ENCODE measurements at places on chromosomes 5 and 9. TPM values are rescaled to one million over a fixed set of nuclear protein-coding genes. Genes with fewer than 3 reads are reported as not detected.

DNA sequence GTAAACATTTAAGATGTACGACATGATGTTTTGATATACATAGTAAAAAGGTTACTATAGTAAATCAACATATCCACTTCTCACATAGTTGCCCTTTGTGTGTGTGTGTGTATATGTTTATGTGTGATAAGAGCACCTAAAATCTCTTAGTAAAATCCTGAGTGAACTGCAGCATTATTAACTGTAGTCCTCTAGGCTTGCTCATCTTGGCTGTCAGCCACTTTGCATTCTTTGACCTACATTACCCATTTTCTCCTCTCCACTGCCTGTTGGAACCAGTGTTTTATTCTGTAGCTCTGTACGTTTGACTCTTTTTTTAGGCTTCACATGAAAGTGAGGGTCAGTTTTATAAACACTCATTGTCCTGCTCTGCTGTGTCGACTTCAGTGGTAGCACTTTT is 24.4 kb downstream of the C5orf22 start:
- no peak for DNase-seq

DNA sequence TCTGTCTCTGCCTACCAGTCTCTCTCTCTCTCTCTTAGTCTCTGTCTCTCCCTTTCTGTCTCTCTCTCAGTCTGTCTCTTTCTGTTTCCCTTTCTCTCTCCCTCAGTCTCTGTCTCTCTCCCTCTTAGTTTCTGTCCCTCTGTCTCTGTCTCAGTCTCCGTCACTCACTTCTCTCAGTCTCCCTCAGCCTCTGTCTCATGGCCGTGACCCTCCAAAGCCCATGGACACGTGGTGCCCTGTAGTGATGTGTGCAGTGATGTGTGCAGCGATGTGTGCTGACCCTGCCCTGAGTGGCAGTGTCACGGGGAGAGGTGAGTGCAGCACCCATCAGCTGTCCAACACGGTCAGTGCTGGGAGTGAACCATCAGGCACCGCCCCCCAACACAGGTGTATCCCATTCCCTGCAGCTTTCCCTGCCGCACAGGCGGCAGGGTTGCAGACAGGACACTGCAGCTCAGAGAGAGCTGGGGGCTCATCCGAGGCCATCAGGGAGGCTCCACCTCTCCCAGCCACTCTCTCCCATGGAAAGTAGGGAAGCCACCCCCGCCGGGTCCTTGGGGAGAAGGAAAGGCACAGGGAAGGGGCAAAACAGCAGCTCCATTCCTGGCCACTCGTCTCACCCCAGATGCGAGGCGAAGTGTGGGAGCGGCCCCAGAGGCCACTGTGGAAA is 794 bp upstream of the LRRC14B start:
- no peak for DNase-seq

DNA sequence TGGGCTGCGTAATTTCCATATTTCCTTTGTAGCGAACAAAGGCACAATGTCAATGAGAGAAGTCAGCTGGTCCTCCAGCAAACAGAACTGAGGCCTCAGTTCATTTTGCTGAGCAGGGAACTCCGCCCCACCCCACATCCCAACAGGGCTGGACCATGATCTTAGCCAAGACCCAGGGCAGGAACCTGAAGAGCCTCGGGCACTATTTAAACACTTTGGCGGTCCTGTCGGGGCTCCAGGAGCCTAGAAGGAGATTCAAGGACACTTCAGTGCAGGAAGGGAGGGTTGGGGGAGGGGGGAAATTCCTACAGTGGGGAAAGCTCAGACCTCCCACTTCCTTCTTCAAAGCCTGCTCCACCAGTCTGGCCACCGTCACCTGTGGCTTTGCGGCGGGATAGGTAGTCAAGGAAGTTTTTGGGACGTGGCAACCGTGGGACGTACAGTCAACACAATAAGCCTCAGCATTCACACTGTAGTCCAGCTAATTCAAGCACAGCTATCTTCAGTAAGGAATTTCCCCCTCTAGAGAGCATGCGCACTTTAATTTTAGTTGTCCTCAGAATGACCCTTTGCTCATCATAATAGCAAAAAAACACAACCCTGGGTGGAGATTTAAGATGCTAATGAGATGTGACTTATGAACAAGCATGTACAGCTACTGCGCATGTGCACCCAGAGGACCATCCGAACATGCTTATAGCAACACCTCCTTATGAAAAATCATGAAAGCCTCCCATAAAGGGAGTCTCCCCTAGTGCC is 30.9 kb downstream of the S1PR3 start:
- DNase-seq: no peak

C5orf46 gene
- not detected for total RNA-seq

GRCh38 chr9:101139082-101139481 is 110.6 kb downstream of the PLPPR1 start:
- no peak for DNase-seq

GRCh38 chr5:178123094-178123965 is 7.5 kb upstream of the RMND5B start:
- no peak for DNase-seq
